ENCODE measurements at places on chromosomes 6 and 20.

DNA sequence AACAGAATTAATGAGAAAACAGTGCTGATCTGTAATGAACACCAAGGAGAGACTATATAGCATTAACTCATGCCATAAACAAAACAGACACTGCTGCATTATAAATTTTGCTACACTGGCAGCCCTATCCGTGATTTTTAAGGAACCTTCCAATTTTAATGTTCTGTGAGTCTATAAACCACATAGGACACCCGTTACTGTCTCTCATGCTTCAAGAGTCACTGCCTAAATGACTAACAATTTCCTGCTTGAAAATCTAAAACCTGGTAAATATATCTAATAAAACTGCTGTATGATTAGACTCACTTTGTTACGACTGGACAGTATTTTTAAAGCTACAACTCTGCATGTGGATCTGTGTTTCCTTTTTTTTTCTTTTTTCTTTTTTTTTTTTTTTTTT, 8.7 kb downstream of the CHD6 start:
- no peak for DNase-seq

GRCh38 chr6:159461998-159462397, 231.0 kb downstream of the SOD2 start:
- no peak for DNase-seq

DNA sequence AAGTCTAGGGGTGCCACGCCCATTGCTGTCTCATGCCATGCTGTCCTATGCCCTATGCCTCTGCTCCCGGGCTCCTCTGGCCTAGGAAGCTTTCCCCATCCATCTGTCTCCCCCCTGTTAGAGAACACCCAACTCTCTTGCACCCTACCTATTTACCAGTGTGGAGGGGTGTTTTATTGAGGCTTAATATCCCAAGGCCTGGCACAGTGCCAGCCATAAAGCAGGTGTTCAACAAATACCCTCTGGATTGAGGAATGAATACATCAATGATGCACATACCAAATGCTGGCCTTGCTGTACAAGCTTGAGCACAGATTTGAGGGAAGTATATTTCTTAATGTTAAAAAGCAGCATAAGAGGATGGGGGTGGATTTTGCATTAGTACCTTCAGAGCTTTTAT, 38.3 kb downstream of the METTL24 start:
- DNase-seq = no peak

GRCh38 chr6:111885373-111886027, 12.2 kb upstream of the FYN start:
- DNase-seq = no peak

GRCh38 chr20:9137001-9137400, 68.1 kb downstream of the PLCB4 start:
- DNase-seq = no peak
